ENCODE measurements at places on chromosomes 4 and X.

DNA sequence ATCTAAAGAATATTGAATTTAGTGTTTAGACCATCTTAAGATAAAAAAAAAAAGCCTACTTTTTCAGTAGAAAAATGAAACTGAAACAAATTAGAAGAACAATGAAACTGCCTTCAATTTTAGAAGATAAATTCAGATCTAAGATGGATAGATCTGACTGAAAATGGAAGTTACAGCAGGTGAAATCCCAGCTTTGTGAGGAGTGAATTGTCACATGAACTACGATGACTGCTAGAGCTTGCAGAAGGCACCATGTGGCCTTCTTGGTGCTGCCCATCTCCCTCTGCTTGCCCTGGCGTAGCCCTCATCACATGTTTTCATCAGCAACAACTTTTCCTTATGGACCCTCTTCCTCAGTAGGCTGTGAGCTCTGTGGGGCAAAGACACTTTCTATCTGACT is 51.4 kb upstream of the EMCN start:
- DNase-seq: no peak
- H3K4me3 ChIP-seq: no peak overlapping the region
- no peaks in the 10 kb centered on the region for H3K27me3 ChIP-seq
- no peaks in the 10 kb centered on the region for H3K36me3 ChIP-seq
- peaks cover 2% of the 10 kb centered on the region for H3K4me1 ChIP-seq

GRCh38 chrX:41491267-41492004 is 44.3 kb downstream of the NYX start:
- no peaks in the 10 kb centered on the region for H3K4me1 ChIP-seq
- H3K27ac ChIP-seq: no peak overlapping the region
- no peak for DNase-seq
- no peaks in the 10 kb centered on the region for H3K36me3 ChIP-seq
- H3K27me3 ChIP-seq: no peaks in the 10 kb centered on the region

- no peaks in the 10 kb centered on the region for H3K36me3 ChIP-seq
- no peak overlapping the region for H3K4me3 ChIP-seq
- no peak for DNase-seq
- H3K4me1 ChIP-seq: no peaks in the 10 kb centered on the region
- H3K27ac ChIP-seq: no peak overlapping the region
- no peaks in the 10 kb centered on the region for H3K27me3 ChIP-seq
Measured at GRCh38 chr4:110275871-110276270, 77.5 kb upstream of the ELOVL6 start.

- H3K4me3 ChIP-seq: no peak overlapping the region
- no peak overlapping the region for H3K27ac ChIP-seq
- DNase-seq: no peak
- H3K4me1 ChIP-seq: no peaks in the 10 kb centered on the region
- no peaks in the 10 kb centered on the region for H3K36me3 ChIP-seq
Measured at GRCh38 chr4:183263787-183264386, 56.2 kb downstream of the CLDN22 start.

GRCh38 chrX:2283111-2283859 is 217.5 kb downstream of the DHRSX start:
- no peaks in the 10 kb centered on the region for H3K27me3 ChIP-seq
- H3K4me1 ChIP-seq: no peaks in the 10 kb centered on the region
- no peak overlapping the region for H3K4me3 ChIP-seq
- DNase-seq: no peak

GRCh38 chrX:39755143-39756032 is 342.4 kb downstream of the BCOR start:
- H3K27ac ChIP-seq: no peak overlapping the region
- H3K27me3 ChIP-seq: no peaks in the 10 kb centered on the region
- H3K36me3 ChIP-seq: no peaks in the 10 kb centered on the region
